ENCODE measurements at places on chromosomes 6 and 20.

- no peak for DNase-seq
These were observed 13.9 kb upstream of the CITED2 start for GRCh38 chr6:139388384-139388783.

DNA sequence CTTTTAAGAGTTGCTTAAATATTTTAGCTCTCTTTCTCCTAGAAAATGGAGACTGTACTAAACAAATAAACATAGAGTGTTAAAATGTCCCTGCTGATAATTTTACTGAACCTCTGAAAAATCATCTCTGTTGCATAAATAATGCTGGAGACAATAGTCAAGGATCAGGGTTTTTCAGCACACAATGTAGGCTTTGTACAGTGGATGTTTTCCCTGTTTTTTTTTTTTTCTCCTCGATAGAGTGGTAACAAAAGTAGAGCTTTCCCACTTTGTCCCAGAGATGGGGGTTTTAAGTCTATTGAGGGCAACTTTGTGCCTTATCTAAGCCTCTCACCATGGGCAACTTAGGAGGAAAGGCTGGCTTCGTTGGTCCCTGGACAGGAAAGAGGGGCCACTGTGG is 222.6 kb upstream of the HDDC2 start:
- no peak for DNase-seq

GRCh38 chr6:29602564-29603361 is 17.8 kb downstream of the OR2H2 start:
- no peak for DNase-seq

- no peak for DNase-seq
These were observed 130.8 kb downstream of the MAFB start for GRCh38 chr20:40558212-40558611.

- DNase-seq = no peak
These were observed 138.1 kb upstream of the PTCHD4 start for GRCh38 chr6:48249071-48249470.

GRCh38 chr6:143998686-143999085 is 9.4 kb downstream of the PLAGL1 start:
- DNase-seq = no peak

All from stimulated activated CD4-positive, alpha-beta T cell treated with anti-CD3 and anti-CD28 coated beads, TNF-alpha, amount 100 ng/mL, for 1 hour (primary cell).